Fibroblast of mammary gland (primary cell): ENCODE measurements at places on chromosomes 12 and 14.
A peak's percentile ranks its signal among the peaks of the same experiment; 100 is the strongest.

- DNase-seq: no peak
These were observed 1102.8 kb upstream of the SEL1L start for GRCh38 chr14:82636426-82636825.

DNA sequence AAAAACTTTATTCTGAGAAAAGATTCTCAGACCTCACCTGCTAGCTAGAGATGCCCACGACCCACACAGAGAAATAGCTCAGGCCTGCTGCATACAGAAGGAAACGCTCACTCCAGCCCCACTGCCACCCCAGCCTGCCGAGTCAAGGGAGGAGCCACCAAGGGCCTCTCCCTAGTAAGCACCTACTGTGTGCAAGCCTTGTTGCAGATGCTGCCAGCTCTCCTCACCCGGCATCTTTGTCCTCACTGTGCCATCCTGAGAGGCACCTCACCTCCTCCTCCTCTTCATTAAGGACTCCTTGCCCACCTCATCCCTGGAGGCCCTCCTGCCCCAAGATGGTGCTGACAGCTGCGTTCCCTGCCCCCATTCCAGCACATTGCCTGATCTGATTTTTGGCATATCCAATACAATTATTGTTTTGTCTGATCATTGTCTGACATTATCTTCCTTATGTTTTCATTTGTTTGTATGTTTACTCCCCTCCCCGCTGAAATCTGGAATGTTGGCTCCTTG, 196.9 kb downstream of the SLC15A4 start:
- no peak for DNase-seq

DNA sequence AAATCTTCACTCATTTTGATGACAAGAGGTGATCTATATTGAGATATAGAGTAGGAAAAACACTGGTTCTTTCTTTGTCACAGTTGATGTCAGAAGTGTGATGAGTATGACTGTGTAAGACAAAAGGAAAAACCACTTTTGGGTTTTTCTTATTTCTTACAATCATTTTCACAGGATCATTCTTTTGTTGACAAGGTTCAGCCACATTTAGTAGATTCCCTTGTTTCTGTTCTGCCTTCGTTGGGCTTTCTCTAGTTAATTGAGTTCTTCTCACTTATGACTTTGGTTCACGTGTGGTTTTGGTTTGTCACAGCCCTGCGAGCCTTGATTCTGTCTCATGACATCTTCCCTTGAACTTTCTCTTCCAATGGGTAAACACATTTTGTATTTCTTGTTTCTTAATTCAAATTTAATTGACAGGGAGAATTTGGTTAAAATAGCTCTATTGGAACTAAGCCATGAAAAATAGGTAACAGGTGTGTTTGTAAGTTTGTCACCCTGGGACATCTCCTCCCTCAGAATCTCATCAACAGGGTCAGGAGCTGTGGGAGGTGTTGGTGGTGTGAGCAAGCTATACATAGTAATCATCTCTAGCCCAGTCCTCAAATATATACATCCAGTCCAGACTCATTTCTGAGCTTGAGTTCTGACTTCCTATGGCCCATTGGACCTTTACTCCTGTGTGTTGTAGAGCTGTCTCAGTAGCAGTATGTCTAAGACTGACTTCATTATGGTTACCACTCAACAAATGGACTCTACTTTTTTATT, 255.3 kb downstream of the BMP4 start:
- DNase-seq: no peak

GRCh38 chr12:104353012-104353981, 49.8 kb downstream of the EID3 start:
- DNase-seq: no peak

DNA sequence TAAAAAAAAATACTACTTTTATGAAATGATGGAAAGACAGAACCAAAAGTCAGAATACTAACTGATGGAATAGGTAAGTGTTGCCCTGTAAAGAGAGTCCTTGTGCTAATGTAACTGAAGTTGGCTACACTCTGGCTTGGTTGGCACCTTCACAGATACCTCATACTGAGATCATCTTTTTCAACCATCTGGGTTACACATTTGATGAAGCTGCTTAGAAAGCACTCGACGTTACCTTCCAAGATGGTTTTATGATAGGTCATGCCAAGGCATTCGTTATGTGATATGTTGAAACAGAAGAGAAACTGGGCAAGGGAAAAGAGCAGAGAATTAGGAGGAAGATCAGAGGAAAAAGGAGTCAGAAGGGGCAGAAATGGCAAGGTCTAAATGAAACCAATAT, 203.8 kb downstream of the ADAMTS20 start:
- peak; percentile 67 for DNase-seq

DNA sequence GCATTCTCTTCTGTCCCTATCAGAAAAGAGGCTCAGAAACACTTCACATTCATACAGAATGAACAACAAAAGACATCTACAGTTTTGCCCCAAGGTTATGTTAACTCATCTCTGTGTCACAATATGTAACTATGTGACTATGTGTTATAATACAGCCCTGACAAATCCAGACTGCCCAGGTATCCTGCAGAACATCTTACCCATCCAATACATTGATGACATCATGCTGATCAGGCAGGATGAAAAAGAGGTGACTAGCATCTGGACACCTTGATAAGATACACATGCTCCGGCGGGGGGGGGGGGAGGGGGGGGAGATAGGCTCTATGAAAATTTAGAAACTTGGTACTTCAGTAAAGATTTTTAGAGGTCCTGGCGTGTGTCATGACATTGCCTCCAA, 8.3 kb upstream of the GNS start:
- DNase-seq: no peak

DNA sequence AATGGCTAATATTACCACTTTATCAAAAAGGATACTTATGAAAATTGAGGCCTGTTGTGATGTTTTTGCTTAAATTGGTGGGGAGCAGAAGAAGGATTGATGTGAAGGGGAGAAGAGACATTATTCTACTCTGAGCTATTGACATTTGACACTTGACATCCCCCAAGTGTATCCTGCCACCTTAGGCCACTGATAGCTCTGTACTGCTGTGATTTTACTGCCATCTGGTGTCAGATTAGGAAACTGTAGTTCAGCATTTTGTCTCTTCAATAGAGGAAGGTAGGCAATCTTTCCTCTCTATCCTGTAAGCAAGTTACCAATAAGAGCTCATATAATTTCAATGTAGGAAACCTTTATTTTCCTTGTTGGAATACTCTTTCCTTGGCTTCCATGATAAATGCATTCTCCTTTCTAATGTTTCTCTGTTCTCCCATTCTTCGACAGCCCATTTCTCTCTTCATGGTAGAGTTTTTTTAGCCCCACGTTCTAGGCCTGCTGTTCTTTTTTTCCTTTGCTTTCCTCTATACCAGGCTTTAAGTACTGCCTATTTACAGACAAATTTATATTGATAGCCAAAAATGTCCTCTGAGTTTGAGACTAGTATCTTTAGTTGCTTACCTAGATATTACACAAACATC, 46.3 kb downstream of the PPHLN1 start:
- DNase-seq: peak; percentile 57

DNA sequence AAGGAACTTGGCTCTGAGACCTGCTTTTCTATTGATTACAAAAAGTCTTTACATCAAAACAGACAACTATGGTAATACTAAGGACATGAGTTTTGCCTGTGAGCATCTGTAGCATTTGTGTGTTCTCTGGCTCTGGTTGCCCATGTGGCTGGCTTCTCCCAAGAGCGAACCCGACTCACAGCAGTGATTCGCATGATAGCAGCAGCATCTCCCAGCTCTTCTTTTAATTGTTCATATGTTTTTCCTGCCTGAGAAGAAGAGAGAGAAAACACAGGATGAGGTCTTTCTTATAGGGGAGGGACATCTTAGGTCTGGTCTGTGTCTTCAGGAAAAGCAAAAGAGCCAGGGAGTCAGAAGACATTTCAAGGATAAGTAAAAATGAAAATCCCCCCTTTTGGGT, 17.6 kb downstream of the AVIL start:
- DNase-seq: no peak

DNA sequence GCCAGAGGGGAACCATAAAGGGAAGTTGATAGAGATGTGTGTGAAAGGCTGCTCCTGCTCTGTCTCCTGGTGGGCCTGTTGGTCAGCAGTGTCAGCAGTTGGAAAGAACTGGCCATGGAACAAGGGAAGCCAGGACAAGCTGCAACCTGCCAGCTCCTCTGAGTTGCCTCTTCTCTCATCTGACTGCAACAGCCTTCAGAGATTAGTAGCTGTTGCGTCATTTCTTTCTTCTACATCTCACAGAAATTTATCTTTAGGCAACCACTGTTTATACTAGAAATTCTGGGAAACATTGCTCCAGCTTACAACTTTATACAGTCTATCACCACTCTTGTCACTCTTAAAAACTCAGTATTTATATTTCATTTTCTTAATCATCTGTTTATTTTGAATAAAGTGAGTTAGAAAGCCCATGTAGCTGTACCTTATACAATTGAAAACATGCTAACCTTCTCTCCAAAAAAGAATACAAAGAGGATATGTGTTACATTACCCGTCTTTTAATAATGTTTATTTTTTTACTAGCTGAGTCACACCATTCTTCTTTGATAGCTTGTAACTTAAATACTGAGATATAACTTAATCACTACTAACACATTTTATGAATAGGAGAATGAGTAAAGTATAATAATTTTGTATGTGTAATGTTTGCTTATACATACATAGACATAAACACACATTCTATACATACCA, 224.2 kb downstream of the LRFN5 start:
- peak; percentile 63 for DNase-seq

- DNase-seq: no peak
These were observed 52.9 kb upstream of the SLC35F4 start for GRCh38 chr14:57918791-57919190.

GRCh38 chr14:30988509-30988908, 36.9 kb upstream of the AP4S1 start:
- peak; percentile 20 for DNase-seq

GRCh38 chr14:91521061-91521640, 11.0 kb upstream of the PPP4R3A start:
- DNase-seq: no peak

DNA sequence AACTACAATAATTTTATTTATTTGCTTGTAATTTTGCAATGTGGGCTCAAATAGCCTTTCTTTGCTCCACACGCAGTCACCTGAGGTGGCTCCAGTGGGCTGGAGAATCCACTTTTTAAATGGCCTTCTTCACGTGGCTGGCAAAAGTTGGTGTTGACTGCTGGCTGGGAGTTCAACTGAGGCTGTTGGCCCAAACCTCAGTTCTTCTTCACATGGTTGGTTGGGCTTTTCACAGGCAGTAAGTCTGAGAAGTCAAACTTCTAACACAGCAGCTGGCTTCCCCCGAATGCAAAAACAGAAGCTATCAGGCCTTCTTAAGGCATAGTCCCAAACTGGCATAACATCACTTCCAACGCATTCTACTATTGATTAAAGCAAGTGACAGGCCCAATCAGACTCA, 2.1 kb upstream of the OXA1L start:
- no peak for DNase-seq

GRCh38 chr12:21339921-21340320, 5.2 kb upstream of the SLCO1A2 start:
- DNase-seq: no peak

GRCh38 chr14:22872033-22872832, 693 bp downstream of the LRP10 start:
- DNase-seq: peak; percentile 78

GRCh38 chr14:68794851-68795596, 2.2 kb upstream of the ZFP36L1 start:
- DNase-seq: peak; percentile 96
